ENCODE measurements at places on chromosomes 13 and 19. TPM values are rescaled to one million over a fixed set of nuclear protein-coding genes. Genes with fewer than 3 reads are reported as not detected.

Gene CEACAM16
- total RNA-seq: not detected

Gene GPC6
- 4.6 TPM for total RNA-seq

Gene CYSLTR2
- total RNA-seq: 1.5 TPM

Gene UBE2L5
- not detected for total RNA-seq

Gene STOML3
- not detected for total RNA-seq

Gene PRR19
- 0.73 TPM for total RNA-seq

Gene ZNF135
- total RNA-seq: 4.6 TPM

Gene CADM4
- 15.0 TPM for total RNA-seq

Gene OR10H4
- total RNA-seq: not detected

Gene CEP89
- total RNA-seq: 22.5 TPM

Gene CELF5
- 0.64 TPM for total RNA-seq

Gene ZNF320
- 5.3 TPM for total RNA-seq

Gene SRRM5
- 1.4 TPM for total RNA-seq

Gene KCNC3
- 3.1 TPM for total RNA-seq

Gene CYP4F11
- 0.19 TPM for total RNA-seq

Gene LGALS13
- total RNA-seq: not detected

Gene CAB39L
- 23.8 TPM for total RNA-seq

Gene LGALS14
- total RNA-seq: not detected

Gene CACNG8
- total RNA-seq: 0.08 TPM

Gene PROZ
- not detected for total RNA-seq

Gene CALR3
- not detected for total RNA-seq

Gene ARRDC5
- total RNA-seq: not detected

Gene SIGLEC10
- total RNA-seq: 1.5 TPM

Gene ZNF534
- total RNA-seq: not detected

Gene WDR87
- not detected for total RNA-seq
